ENCODE measurements at places on chromosomes 2 and 18.

DNA sequence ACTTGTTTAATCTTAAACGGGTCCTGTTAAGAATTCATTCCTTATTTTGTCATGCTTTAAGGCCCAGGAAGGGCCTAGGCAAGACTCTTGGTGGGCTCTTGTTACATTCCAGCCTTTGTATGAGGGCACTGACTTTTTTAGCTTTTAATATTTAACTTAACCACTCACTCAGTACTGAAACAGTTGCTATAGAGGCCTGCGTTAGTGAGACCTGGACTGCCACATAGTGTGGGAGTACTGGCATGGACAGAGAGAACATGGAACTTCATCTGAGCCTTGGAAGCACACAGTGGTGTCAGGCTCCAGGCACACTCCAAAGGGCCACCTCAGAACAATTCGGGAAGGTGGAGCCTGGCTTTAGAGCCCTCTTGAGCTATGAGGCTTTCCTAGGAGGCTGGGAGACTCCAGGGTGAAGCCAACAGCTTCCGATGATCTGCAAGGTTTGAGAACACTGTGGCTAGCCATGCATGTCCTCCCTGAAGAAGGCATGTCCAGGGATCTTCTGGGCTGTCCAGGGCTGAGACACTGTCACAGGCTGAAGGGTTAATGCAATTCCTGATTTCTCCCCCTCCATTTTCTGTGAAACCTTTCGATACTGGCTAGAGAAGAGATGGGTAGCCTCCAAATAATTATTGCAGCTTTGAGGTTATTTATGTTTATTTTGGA lies 155.4 kb upstream of the ACAA2 start:
- DNase-seq, result no peak

- DNase-seq, result no peak
Measured at GRCh38 chr18:66749481-66750035, 145.7 kb upstream of the CDH19 start.

DNA sequence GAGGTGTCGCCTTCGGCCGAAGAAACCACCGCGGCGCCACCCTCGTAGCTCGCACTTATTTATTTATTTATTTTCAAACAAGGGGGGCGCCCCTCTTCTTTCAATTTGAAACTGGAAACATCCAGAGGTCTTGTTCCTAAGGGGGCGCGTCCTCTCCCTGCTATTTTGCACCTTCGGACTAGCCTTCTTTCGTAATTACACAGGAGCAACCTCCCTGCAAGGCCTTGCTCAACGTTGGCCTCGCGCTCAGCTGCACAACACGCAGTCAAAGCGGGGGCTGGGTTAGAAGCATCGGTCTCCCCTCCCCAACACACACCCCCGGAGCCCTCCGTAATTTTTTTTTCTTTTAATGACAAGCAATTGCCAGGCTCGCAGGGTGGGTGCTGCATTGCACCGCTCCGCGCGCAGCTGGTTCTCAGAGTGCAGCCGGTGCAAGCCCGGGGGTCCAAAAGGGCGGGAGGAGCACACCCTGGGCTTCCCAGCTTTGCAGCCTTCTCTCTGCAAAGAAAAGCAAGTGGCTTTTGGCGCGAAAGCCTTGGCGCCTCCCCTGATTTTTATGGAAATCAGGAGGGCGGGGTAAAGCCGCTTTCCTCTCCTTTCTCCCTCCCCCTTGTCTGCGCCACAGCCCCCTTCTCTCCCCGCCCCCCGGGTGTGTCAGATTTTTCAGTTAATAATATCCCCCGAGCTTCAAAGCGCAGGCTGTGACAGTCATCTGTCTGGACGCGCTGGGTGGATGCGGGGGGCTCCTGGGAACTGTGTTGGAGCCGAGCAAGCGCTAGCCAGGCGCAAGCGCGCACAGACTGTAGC lies at the start of gene MYCN:
Gene MYCN (plus strand): TSS at position 697 of the 807 bp plus-strand sequence. CDS start 1,515 bp downstream, outside the sequence.
- DNase-seq, result no peak

DNA sequence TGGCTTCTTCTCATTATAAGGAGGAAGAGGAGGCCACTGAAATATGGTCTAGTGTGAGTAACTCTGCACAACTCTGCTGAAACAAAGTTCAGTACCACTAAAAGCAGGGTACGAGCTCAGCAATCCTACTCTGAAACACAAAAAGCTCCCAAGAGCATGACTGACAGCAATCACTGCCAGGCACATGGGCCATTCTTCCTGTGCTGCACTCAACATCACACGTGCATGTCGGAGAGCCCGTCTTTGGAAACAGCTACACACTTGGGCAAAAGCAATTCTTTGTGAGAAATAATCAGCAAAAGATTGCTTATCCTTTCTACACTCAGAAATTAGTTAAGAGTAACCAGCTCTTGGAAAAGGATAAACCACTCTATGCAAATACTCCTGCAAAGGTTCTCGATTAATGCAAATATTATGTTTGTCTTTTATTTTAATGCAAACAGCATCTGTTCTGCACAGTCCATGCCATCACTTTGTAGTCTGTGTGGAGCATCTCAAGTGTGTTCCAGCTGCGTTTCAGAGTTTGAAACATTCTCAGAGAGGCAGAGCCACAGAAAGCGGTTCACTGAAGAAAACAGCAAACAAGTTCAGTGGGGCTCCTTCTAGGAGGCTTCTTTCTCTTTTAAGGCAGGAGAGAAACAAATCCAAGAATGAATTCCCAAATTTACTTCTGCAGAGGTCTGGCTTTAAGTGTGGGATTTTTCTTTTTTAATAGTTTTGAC lies 145.0 kb downstream of the HDAC4 start:
- DNase-seq, result no peak

DNA sequence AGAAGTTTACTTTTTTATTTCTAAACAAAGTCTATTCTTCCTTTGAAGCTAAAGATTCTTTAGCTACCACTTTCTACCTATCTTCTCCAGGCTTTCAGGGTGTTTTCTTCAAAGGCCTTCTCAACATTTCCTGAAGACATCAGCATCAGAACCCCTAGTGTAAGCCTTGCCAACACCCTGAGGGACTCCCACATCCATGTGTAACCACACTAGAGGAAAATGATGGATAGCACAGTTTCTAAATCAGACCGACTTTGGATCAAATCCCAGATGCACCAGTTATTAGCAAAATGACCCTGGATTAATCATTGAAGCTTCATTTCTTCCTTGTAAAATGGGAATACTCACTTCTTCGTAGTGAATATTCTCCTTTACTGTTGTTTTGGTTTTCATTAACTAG lies 4.7 kb upstream of the TTN start:
- no peak for DNase-seq

DNA sequence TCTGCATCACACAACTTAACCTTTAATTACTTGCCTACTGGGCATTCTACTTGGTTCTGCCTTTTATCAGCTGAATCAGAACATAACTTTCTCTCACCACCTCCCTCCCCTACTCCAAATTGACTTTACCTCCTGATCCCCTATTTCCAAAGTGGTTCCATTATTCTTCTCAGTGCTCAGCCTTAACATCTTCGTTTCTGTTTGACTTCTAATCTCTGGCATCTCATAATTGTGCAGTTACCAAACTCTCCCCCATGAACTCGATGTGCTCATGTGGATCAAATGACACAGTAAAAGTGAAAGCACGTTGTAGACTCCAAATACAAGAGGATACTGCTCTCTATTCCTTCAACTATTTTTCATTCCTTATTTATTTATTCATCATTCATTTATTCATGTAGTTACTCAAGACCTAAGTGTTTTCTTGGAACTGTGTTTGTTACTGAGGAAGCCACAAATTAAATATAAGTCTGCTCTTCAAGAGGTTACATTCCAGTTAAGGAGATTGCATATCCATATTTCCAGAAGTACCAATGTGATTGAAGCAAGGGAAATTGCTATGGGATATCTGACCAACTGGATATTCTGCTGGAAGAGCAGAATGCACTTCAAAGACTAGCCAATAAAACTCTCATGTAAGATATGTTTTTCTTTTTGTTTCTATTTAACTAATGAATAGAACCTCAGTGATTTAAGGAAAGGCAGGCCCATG lies 158.8 kb downstream of the TMEFF2 start:
- no peak for DNase-seq

- DNase-seq, result no peak
Measured at GRCh38 chr2:233105156-233105895, 45.2 kb downstream of the INPP5D start.
